NT2/D1 (cell line): ENCODE measurements at places on chromosomes 2 and 18.

- DNase-seq, result peak; percentile 11
These were observed 413.0 kb downstream of the PTPRM start for GRCh38 chr18:7980136-7980535.

GRCh38 chr2:36615222-36615621 lies 17.3 kb upstream of the FEZ2 start:
- DNase-seq, result no peak

DNA sequence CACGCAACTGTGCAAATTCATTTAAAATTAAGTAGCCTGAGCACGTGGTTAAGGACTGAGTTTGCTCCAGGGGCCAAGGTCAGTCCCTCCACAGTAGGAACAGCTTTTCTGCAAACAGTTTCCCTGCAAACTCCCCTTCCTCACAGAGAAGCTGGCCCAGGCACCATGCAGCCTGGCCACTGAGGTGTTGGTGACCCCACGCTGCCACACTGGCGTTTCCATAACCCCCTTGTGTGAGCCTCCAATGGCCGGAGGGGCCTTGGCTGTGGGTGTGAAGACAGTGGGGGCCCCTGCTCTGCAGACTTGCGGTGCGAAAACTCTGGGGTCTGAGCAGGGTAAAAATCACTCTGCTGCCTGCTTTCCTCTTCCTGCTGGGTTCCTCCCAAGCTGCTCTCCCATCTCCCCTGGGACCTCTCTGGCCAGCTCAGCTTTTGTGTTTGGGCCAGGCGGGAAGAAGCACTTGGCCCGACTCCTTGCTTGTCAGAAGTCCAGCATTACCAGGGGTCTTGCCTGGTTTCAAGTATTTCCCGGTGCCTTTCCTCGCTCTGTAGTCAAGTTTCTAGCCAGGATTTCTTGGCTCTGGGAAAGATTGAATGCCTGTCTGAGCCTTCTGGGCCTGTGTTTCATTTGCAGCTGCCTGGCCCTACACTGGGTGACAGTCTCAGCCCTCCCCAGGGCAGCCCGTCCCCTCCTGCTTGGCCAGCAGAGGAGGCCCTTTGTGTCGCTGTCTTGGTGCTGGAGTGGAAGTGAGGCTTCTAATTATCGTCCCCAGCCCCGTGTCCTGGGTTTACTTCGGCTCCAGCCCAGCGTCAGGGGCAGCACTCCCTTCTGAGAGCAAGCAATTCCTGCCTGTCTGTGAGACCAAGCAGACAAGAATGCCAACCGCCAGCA lies 131.4 kb upstream of the SLC1A4 start:
- no peak for DNase-seq

DNA sequence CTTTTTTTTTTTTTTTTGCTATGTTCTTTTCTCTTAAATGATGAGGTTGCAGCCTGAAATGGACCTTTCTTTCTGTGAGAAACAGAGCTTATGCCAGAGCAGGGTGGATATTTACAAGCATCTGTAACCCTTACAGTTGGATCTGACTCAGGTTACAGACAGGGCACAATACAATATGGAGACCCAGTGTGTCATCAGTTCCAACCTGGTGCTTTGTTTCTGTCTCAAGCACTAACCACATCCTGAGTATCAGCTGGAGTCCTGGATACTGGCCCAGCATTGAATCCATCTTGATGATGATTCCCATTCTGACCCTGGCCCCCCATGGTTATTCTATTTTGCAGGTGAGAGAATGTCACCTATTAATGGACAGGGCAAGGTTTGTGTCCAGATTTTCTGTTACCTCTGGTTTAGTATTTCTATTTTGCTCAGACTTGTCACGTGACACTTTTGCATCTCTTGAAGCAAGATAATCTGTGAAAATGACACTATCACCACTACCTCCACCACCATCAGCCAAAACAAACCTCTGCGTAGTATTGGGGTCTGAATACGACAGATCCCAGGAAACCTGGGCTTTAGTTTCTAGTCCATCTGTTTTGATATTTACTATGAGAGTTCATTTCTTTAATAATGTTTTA lies 174.0 kb downstream of the CCDC85A start:
- DNase-seq, result no peak

DNA sequence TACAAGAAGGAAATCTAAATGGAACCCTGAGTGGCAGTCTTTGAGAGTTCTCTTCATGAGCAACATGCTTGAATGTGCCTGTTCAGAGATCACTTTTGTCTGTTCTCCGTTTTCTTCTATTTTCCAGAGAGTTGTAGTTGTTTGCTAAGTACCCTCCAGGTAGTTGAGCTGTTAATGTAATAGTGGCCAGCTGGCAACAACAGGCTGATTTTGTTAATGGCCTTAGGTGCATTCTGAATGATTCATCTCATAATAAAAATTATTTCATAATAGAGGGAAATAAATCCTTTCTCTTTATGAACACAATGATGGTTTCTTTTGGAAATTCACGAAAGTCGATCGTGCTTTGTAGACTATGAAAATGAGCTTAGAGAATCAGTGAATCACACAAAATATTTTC lies 136.8 kb downstream of the LRP1B start:
- no peak for DNase-seq

GRCh38 chr18:31586616-31587015 lies 5.1 kb upstream of the TTR start:
- DNase-seq, result no peak

- no peak for DNase-seq
These were observed 46.4 kb upstream of the STK39 start for GRCh38 chr2:168293766-168294165.

DNA sequence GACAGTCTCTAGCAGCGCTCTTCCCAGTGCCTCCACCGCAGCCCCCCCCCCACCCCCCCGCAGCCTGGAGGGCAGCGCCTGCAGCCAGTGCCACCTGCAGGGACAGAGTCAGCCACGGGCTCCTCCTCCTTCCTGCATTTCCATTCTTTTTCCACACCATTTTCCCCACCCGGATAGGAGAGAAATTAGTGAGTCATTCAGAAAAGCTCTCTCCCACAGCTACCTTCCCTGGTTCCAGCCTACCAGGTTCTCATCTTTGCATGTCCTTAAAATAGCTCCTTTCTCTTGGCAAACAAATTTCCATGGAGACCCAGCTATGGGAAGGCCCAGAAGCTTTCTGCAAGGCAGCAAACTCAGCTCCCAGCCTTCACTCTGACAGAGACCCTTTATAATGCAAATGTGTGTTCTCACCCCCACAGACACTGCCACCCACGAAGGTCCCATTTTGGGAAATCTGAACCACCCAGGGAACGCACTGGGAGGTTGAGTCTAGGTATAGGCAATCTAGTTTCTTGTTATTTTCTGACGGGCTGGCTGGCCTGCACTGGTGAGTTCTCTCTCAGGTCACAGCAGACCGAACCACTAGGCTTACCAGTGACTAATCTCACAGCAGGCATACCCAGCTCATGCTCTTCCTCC lies 41.8 kb upstream of the ATG16L1 start:
- peak; percentile 84 for DNase-seq

DNA sequence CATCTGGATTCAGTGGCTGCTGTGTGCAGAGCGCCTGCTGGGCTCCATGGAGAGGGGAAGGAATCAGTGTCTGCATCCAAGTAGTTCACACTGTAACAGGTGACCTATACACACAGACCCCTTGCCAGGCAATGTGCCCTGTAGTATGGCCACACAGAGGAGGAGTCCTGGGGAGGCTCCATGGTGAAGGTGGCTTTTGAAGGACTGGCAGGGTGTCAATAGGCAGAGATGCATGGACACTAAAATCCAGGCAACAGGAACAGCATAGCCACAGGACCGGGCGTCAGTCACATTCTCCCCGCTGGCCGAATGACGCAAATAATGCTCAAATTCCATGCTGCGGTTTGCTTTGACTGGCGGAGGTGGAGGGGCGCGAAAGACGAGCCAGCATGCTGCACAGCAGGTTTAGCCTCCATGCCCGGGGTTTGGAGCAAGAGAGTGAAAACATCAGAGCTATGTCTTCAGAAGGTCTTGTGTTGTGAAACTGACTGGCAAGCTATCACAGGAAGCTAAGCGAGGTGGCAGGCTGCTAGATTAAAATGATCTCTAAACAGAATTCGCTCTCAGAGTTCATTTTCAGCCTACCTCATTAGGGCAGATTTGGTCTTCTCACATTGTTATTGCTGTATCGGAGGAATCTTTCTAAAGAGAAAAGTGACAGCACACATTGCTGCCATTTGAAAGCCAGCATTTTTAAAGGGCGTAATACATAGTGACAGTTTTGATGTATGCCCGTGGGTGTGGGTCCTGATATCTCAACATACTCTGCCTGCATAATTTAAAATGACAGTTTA lies 1.2 kb upstream of the CHMP1B start:
- no peak for DNase-seq

DNA sequence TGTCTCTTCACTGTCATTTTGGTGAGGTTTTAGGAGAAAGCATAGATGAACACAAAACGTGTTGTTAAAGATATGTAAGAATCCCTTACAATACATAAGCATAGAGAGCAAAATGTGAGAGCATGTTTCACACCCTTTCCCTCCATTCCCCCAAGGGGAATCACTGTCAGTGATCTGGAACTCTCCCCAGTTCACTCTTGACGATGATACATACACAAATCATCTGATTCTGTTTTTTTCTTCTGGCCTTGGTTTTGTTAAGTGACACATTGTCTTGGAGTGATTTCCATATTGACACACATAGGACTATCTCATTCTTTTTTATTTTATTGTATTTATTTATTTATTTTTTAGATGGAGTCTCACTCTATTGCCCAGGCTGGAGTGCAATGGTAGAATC lies 53.7 kb upstream of the TANC1 start:
- no peak for DNase-seq

GRCh38 chr2:171432969-171433762 lies 624 bp downstream of the METTL8 start:
- peak; percentile 27 for DNase-seq

DNA sequence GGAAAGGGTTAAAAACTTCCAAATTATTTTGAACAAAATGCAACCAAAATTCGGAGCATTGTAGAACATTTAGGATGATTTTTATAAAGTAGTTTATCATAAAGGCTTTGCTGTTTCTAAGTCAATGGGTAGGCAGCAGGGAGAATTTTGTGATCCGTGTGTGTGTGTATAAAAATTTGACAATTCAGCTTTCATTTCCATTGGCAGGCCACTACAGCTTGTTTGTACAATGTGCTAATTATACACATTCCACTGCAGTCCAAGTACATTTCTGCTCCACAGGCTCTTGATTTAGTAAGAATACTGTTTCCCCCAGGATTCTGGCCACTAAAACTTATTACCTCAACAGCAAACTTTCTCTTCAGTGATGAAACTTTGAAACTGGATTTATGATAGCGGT lies 71.8 kb upstream of the LTBP1 start:
- no peak for DNase-seq

DNA sequence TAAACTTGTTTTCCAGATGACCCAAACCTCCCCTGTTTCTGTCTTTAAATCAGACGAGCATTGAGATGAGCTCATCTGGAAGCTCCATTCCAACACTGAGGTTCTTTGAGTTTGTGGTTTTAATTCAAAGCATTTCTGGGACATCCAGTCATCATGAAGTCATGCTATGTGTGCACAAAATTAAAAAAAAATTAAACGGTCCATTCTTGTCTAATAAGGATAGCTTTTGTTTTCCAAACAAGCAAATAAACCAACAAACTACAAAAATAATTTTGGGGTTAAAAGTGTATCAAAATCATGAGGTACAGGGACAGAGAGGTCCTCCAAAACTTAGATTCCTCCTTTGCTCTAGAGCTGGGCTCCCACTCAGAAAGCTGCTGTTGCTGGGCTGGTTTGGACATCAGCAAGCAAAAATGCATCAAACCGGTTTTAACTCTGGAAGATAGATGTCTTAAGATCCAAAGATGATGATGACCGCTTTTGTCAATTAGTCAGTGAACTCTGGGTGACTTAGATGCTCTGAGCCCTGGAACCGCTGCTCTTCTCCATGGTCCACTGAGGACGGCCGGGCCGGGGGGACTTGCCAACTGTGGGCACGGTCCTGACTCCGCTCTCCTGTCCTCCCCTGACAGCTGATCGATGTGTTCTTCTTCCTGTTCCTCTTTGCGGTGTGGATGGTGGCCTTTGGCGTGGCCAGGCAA lies 65.4 kb downstream of the TRPM8 start:
- no peak for DNase-seq

DNA sequence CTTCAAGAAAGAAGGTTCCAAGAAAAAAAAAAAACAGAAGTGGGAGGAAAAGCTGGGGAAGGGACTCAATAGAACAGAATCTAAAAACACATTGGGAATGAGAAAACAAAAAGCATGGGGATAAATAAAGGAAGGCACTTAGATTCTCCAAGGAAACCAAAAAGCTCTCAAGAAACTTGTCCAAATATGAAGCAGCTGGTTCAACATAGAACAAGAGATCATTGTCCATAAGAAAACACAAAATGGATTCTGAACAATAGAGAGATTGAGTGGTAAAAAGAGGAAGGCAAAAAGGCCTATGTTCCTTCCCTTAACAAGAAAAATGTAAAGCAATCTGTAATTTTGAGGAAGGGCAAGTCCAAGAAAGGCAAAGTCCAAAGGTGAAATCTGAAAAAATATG lies 32.9 kb upstream of the ALK start:
- DNase-seq, result no peak

GRCh38 chr2:99395589-99396130 lies 58.5 kb downstream of the EIF5B start:
- no peak for DNase-seq

- DNase-seq, result no peak
These were observed 304.6 kb upstream of the CXCR4 start for GRCh38 chr2:136422512-136422911.

DNA sequence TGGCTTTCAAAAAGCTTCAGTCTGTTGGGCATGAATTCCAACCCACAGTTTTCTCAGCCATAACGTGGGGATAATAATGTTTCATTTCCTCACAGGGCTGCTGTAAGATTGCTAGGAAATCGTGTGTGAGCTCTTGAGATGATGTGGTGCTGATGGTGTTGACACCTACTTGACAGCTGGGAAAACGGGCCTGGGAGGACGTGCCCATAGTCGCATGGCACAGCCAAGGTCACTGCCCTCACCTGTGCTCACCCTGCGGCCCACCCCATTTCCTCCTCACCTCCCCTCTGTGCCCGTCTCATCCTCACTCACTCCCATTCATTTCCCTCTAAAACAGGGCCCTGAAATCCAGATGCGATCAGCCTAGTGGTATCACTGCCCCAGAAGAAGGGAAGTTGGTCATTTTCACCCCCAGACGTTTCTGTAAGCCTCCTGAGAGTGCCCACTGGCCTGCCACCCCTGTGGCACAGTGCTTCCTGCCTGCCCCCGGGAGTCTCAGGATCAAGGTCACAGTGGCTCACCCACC lies 33.0 kb downstream of the DPYSL5 start:
- DNase-seq, result no peak

DNA sequence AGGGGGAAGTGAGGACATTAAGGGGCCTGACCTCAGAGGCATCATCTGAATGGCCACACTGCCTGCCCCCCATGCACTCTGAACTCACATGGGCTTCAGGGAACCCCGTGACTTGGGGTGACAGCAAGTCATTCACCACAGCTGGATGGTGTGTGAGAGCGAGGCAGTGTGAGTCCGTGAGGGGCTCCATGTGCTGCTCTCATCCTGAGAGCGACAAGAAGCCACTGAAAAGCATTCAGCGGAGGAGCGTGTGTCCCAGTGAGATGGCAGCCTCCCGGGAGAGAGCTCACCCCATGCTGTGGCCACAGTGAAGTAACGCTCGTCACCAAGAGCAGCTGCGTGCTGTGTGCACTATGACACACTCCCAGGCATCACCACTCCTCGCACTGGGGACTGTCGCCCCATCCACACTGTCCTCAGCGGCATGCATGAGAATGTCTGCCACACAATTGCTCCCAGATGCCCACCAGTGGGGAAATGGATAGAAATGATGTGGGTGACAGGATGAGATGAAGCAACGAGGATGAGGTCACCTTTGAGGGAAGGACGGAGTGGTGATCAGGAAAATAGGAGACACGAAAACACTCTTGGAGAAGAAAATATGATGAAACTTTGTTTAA lies 213.0 kb upstream of the RAB6C start:
- no peak for DNase-seq

GRCh38 chr2:234145511-234145910 lies 95.0 kb downstream of the SPP2 start:
- DNase-seq, result no peak
